Activated CD4-positive, alpha-beta T cell treated with anti-CD3 and anti-CD28 coated beads, Interleukin-2, amount 50 U/mL, for 16 hours (primary cell): ENCODE measurements at places on chromosomes 7 and 10.
A peak's percentile ranks its signal among the peaks of the same experiment; 100 is the strongest.

DNA sequence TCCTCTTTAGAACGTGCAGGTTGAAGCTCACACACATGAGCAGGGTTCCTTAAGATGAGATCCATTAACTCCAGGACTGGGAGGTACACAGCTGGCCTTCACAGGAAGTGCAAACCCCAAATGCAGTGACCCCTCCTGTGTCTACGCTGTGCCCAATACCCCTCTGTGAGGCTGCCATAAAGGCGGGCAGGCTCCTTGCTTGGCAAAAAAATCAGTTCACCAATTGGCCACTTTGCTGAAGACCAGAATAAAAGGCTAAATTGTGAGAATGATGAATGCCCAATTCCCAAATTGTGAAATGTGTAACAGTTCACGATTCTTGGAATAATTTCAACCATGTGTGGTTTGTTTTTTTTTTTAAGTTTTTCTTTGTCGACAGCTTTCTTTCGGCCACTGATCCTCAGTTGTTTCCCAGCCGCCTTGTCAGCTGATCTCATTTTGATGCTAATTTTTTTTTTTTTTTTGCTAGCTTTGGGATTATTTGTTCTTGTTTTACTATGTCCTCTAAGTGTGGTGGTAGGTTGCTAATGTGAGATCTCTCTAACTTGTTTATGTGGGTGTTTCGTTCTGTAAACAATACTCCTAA is 101.9 kb upstream of the PRSS58 start:
- no peak for DNase-seq

DNA sequence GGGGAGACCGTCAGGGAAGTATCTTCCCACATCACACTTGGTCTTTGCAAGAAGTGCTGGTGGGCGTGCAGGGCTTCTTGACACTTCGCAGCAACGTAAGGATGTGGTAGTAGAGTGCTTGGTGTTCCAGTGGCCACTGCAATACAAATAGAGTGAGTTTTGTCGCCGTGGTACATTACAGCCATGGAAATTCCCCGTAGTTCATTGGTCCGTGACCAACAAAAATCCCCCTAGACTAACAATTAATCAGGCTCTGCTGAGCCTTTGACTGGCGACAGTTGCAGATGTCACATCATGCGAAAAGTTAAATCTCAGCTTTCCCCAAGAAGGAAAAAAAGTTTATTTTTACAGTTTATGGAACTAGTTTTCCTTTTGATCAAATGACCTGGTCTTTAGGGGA is 134.7 kb downstream of the MGMT start:
- no peak for DNase-seq

GRCh38 chr10:121722665-121723064 is 124.4 kb upstream of the FGFR2 start:
- no peak for DNase-seq

DNA sequence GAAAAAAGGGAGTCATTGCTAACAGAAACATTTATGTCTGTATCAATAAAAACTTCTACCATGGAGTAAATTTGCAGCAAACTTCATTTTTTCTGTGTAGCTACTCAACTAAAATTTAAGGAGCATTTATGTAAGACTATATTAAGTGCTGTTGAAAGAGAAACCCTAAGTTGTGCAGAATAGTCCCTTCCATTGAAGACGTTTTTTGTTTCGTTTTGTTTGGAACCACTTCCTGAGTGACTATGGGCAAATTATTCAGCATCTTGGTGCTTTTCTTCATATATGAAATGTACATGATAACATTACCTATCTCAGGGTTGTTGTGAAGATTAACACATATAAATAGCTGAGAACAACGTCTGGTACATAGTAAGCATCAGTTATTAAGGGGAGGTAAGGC is 24.3 kb downstream of the SEM1 start:
- DNase-seq: peak; percentile 28

DNA sequence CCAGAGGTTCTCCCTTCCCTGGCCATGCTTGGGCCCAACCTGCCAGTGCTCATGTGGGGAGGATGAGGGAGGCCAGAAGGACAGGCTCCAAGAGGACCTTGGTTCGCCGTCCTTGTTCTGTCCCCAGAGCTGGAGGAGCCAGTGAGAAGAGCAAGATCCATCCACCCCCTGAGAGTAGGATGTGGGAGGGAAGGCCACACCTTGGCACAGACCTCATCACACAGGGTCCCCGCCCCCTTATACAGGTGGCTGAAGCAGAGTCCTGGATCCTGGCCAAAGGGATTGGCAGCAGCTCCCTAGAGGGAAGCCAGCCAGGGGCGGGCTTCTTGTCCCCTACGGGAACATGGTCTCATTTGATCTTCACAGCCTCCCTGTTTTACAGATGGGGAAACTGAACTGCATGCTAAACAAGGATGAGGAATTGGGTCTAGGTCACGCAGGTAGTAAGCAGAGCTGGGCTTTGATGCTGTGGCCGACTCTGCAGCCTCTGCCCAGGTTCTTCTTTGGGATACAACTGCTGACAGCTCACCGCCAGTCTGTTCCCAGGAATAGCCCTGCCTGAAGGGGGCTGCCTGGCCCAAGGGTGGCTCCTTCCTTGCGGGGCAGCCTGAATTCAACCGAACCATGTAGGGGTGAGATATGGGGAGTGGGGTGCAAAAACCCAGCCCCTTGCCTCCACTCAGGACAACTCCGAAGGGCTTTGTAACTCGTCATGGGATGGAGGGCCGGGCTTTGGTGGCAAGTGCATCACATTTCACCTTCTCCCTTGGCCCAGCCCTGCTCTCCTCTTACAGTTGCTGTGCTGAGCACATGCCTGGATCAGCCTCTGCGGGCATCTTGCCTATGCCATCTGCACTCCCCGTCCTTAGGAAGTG is 62.2 kb upstream of the KDM7A start:
- no peak for DNase-seq
